ENCODE measurements at places on chromosomes 2 and 18.
A peak's percentile ranks its signal among the peaks of the same experiment; 100 is the strongest.

DNA sequence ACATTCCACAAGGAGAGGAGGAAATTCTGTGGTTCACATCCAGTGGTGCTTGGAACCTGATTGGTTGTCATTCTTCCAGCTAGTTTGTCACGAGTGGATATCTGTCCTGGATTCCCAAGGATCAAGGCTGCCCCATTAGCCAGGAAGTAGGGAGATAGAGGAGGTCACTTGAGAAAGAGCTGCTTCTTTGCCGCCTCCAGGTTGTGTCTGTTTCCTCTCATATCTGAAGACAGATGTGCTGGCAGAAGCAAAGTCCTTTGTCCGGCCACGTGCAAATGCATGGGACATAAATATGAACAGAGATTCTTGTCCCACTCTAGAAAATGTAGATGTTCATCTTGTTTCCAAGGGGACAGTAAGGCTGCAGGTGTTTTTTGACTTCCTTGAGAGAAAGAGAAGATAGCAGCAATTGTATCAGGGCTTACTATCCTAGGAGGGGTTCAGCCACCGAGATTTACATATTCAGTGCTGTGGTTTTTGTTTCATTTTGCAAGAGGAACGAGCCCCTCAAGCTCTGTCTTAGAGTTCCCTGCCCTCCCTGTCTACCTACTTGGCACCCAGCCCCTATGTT, 174.4 kb downstream of the RPIA start:
- no peak for DNase-seq

DNA sequence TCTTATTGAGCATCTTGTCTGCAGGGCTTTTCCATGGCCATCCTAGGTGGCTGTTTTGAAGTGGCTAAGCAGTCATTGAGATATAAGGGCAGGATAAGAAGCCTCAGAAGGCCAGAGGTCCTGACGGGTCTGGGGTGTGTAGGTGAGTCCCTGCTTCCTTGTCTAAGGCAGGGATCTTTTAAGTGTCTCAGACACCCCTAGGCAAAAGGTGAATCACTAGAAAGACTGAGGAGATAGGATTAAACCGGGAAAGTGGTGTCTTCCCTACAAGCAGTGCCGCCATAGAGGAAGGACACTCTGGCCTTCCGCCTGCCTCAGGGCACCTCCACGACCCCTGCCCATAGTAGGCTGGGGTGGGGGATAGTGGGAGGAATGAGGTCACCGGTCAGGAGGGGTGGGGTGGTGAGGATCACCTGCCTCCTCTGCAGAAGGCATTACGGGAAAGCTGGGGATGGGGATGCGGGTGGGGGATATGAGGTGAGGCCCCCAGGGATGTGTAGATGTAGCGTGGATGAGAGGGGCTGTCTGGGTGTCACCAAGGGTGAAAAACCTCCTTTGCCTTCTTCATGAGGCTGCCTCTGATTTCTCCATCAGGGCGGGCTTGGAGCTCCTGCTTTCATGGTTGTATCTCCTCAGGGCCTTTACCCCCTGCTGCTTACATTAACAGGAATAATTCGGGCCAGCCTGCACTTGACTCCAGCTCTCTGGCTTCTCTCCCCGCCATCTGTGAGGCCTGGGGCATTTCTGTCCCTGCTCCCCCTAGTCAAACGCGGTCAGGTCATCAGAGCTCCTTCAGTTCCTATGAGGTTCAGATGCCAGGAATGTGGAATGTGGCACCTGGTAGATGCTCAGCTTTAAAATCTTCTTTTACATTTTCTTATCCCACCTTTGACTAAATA, 244.0 kb downstream of the DYSF start:
- no peak for DNase-seq

DNA sequence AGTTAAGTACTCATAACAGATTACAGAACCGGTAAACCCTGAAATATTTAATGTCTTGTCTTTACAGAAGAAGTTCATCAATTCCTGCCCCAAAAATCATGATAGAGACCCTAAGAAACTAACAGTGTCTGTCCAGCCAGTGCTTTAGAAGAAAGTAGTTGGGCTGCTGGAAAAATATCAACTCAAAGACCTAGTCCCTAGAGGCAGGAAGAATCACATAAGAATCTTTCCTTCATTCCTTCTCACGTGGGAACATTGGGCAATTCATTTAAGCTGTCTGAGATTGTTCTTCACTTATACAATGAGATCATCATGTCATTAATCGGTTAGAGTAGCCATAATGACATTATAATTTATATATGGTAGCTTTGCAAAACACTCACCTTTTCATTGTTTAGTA, 156.4 kb downstream of the CCBE1 start:
- no peak for DNase-seq

DNA sequence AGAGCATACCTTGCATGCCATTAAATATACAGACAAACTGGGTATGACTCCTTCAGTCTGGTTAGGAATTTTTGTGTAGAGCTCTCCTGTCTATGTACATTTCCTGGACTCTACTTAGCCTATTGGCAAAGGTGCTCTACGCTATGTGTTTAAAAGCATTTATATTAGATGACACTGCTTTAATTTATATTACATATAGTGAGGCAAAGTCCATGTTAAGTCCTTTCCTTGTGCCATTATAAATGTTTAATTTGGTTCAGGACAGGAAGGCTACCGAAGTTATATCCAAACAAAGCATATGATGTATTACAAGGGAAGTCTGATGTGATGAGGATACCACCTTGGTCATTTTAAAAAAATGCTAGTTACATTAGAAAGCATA, 117.4 kb upstream of the RAB27B start:
- DNase-seq = no peak

GRCh38 chr2:25822190-25823117, 55.8 kb downstream of the ASXL2 start:
- peak; percentile 50 for DNase-seq

- DNase-seq = no peak
Measured at GRCh38 chr2:135667045-135667444, 74.6 kb upstream of the UBXN4 start.

DNA sequence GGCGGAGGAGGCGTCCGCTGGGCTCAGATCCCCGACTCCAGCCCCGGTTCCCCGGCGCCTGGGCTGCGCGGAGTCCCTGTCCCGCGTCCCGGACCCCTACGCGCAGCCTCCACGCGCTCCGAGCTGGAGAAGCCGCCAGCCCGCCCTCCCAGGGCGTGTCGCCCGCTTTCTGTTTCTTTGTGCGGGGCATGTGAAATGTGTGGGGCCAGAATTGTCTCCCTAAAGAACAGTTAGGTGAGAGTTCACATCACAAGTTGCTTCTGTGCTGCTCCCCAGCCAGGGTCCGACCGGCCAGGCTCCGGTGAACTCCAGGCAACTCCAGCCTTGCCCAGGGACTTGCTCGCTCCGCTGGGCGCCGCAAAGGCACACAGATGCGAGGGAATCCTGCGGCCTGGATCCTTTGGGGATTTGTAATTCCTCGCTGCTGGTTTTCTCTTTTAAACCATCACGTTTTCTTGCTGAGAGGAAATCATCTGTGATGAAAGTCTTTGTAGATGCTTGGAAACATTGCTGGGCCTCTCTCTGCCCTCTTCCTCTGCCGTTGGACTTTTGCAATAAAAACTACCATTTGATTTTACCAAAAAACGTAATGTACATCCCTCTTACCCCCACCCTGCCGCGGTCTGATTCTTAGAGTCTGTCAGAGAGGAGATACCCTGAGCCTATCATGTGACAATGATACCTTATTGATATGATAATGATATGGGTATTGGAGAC, 631 bp downstream of the GYPC start:
- no peak for DNase-seq

DNA sequence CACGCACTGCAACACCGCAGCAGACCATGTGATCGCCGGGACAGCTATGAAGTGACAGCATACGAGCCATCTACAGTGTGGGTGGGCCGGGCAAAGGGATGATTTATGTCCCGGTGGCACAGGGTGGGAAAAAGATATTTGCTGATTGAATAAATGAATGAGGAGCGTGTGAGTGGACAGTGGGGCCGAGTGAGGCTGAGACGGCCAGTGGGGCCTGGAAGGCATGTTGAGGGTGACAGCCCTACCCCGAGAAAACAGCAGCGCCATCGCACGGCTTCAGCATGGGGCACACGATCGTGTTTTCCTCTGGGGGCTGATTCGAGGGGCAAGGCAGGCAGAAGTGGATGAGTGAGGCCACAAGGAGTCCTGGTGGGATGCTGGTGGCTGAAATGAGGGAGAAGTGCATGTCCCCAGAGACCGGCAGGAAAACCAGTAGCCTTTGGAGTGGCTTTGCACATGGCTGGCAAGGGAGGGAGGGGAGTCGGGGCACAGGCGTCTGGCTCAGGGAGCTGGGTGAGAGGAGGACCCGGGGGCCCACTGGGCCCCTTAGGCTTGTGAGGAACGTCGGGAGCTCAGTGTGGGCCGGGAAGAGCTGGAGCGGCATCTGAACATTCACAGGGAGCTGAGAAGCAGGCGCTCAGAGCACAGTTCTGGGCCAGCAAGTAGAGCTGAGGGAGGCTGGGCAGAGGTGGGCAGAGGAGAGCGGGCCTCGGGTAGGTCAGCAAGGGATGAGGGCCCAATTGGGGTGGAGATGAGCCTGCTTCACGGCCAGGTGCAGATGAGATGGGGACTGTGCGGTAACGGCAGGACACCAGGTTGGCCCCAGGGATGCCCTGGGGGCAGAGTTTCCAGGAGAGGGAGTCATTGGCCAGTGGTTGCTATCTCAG, 32.1 kb upstream of the MAL start:
- no peak for DNase-seq

- no peak for DNase-seq
Measured at GRCh38 chr18:48669991-48670750, 131.3 kb downstream of the CTIF start.

DNA sequence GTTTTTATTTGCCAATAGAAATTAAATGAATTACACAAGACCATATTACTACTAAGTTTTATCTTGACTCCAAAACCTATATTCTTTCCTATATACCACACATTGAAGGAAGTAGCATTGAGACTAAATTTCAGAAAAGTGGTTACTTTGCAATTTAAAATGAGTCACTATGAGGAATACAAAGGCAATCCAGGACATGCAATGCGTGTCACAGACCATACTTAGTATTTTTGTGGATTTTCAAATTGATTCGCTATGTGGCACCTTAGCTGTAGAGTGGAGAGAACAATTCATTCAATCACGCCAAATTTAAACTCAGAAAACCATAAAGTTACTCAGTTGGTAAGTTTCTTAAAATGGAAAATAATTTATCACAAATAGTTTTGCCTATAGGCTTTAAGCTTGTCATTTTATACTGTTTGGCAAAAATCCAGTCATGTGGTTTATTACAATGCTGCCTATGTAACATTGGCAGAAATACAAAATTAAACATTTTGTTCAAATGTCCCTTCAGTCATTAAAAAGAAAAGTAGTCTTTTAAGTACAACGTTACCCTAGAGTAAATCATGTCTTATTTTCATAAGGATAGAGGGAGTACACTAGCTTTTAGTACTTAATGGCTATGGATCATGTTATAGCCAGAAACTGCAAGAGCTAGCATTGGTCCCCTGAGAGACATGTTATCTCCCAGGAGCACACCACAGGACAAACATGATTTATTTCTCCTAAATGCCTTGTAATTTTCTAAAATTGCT, 222.8 kb upstream of the CDH7 start:
- no peak for DNase-seq

DNA sequence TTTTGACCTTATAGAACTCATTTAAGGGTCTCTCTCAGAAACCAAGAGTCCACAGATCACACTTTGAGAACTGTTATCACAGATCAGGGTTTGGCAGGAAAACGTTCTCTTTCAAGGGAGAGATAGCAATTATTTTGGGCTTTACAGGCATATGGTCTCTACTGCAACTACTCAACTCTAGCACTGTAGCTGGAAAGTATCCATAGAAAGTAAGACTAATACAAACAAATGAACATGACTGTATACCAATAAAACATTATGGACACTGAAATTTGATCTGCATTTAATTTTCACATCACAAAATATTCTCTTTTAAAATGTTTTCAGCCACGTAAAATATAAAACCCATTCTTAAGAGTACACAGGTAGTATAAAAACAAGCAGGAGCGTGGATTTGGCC, 100.5 kb downstream of the TRIP12 start:
- DNase-seq = no peak

- DNase-seq = no peak
Measured at GRCh38 chr2:109260886-109261700, 132.1 kb downstream of the SH3RF3 start.

- DNase-seq = no peak
Measured at GRCh38 chr2:226803410-226803809, 3.8 kb upstream of the IRS1 start.

- no peak for DNase-seq
Measured at GRCh38 chr2:197345846-197346370, 35.3 kb upstream of the ANKRD44 start.

DNA sequence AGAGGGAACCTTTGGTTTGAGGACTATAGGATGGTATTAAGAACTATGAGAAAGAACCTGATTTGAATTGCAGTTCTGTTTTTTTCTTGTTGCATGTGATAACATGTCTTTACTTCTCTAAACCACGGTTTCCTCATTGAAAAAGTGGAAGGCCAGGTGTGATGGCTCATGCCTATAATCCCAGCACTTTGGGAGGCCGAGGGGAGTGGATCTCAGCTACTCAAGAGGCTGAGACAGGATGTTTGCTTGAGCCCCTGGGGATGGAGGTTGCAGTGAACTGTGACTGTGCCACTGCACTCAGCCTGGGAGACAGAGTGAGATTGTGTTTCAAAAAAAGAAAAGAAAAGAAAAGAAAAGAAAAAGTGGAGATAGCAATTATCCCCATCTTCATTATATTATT, 32.3 kb downstream of the SCN9A start:
- DNase-seq = no peak

DNA sequence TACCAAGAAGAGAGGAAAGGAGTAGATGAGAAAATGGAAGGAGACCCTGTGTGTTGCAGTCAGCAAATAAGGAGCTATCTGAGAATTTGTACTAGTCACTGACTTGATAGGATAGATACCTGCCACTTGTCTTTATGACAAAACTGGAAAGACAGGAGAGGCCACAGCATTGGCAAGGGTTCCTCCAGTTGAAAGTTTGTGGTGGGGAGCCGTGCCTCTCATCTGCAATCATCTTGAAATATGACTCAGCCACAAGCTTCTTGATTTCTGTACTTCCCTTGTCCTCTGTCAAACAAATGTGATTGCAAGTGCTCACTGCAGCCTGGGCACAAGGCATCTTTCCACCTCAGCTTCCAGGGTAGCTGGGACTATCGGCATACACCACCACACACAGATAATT, 99.1 kb downstream of the GREB1L start:
- no peak for DNase-seq

- DNase-seq = no peak
Measured at GRCh38 chr2:62564380-62565137, 58.6 kb upstream of the TMEM17 start.

DNA sequence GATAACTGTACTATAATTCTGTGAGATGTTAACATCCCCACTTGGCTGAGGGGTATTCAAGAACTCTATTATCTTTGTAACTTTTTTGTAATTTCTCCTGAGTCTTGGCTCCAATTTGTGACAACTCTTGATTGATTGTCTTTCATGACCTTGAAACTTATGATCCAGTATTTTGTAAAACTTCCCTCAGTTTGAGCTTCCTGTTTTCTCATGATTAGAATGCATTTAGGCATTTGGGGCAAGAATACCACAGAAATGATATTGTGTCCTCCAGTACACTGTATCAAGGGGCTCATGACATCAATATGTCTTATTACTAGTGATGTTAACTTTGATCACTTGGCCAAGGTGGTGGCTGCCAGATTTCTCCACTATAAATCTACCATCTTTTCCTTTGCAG, 37.4 kb downstream of the PNO1 start:
- DNase-seq = no peak

Data from stimulated activated CD8-positive, alpha-beta memory T cell treated with anti-CD3 and anti-CD28 coated beads, Interleukin-7, amount 100 ng/mL, for 48 hours (primary cell).